IPS DF 19.7 (cell line): ENCODE measurements at places on chromosomes 16 and 17.

GRCh38 chr16:81447383-81448101 lies 2.9 kb downstream of the CMIP start:
- DNase-seq, result no peak

GRCh38 chr16:77816293-77816692 lies 27.9 kb downstream of the VAT1L start:
- no peak for DNase-seq

GRCh38 chr16:55542459-55543082 lies 23.9 kb upstream of the CAPNS2 start:
- DNase-seq, result no peak

GRCh38 chr16:1958715-1959268 lies 546 bp upstream of the NDUFB10 start:
- DNase-seq, result no peak

DNA sequence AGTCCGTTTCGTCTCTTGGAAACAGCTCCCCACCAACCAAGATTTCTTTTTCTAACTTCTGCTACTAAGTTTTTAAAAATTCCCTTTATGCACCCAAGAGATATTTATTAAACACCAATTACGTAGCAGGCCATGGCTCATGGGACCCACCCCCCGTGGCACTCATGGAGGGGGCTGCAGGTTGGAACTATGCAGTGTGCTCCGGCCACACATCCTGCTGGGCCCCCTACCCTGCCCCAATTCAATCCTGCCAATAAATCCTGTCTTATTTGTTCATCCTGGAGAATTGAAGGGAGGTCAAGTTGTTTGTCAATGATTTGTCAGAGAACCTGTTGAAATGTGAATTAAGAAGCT lies 48.2 kb downstream of the IL21R start:
- no peak for DNase-seq

DNA sequence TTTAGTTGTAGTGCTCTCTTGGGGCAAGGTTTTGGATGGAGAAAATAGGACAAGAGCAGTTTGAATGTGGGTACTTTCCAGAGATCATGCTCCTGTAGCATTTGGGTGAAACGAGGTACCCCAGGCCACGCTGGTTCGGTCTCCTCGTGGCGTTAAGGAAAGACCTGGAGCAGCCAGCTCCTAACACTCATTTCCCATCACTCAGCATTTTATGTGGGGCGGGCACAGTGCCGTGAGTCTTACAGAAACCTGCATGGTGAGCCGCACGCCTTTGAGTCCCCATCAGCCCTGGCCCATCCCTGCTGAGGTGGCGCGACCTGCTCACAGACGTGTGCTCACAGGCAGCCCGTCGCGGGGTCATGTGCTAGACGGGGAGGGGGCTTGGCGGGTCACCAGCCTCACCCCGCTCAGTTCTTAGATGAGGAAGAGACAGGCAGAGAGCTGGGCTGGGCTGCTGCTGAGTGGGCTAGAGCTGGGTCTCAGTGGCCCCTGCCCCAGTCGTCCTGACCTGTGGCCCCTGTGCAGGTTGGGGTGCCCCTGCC lies 37.3 kb downstream of the TBCD start:
- no peak for DNase-seq

GRCh38 chr17:46121841-46122485 lies 71.3 kb downstream of the KANSL1 start:
- DNase-seq, result no peak

GRCh38 chr16:25060920-25061319 lies 45.8 kb upstream of the ARHGAP17 start:
- no peak for DNase-seq

- DNase-seq, result no peak
These were observed 1.3 kb downstream of the MAPK8IP3 start for GRCh38 chr16:1707193-1707790.
